ENCODE measurements at places on chromosomes 12 and 14. TPM values are rescaled to one million over a fixed set of nuclear protein-coding genes. Genes with fewer than 3 reads are reported as not detected.

DNA sequence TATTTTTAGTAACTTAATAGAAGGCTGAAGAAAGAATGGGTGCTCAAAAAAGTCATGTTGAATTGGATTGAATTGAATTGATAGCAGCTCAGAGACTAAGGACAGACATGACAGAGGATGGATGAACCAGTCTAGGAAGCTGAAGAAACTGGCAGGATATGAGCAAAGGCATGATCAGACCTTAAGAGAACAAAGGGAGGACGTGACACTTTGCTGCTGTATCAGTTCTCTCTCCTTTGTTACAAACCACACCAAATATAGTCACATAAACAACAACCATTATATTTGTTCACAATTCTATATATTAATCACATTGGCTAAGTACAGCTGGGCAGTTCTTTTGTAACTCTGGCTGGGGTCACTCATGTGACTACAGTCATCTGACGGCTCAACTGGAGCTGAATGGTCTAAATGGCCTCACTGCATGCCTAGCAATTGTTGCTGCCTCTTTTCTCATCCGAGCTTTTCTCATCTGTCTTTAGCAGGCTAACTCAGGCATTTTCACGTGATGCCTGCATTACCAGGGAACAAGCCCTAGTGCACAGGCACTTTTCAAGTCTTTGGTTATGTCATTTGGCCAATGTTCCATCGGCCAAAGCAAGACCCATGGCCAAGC lies 355.0 kb downstream of the ETNK1 start:
- H3K27me3 ChIP-seq, result no peaks in the 10 kb centered on the region
- H3K4me3 ChIP-seq, result no peak overlapping the region
- no peaks in the 10 kb centered on the region for H3K36me3 ChIP-seq
- no peak overlapping the region for H3K27ac ChIP-seq
- no peak for DNase-seq

GALNT4 gene
- total RNA-seq, result 5.9 TPM

- DNase-seq, result no peak
- no peak overlapping the region for H3K4me3 ChIP-seq
- H3K36me3 ChIP-seq, result peaks cover 8% of the 10 kb centered on the region
Observed at GRCh38 chr12:27785882-27786570, 6.0 kb upstream of the MANSC4 start.

SYNDIG1L gene
- not detected for total RNA-seq

GPRC5D gene
- total RNA-seq, result not detected
